ENCODE measurements at places on chromosomes 12 and 14. TPM values are rescaled to one million over a fixed set of nuclear protein-coding genes. Genes with fewer than 3 reads are reported as not detected.

The C14orf180 gene
- total RNA-seq: not detected

The CLEC4E gene
- not detected for total RNA-seq

The FOXG1 gene
- total RNA-seq: not detected

The P2RX7 gene
- 6.6 TPM for total RNA-seq

The SERPINA10 gene
- not detected for total RNA-seq

The SAMD4A gene
- total RNA-seq: 2.7 TPM

The EIF2S1 gene
- 233 TPM for total RNA-seq

GRCh38 chr12:50268482-50268881 lies 14.8 kb downstream of the LIMA1 start:
- no peak for DNase-seq

- no peak for DNase-seq
Observed at GRCh38 chr14:69581316-69581935, 6.8 kb upstream of the CCDC177 start.

DNA sequence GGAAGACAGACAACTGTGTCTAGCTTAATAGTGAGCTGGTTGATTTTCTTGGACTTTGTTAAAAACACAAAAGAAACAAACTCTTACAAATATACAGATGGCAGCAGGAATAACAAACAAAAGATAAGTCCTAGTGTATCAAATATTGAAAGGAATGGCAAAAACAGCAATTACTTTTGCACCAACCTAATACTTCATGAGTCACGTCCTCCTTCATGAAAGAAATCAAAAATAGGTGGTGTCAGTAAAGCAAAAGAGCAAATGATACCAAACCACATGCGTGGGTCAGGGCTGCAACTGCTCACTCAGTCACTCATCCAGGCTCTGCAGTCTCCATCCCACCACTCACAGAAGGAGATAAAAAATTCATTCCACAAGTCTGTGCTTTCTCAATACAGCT lies 11.8 kb downstream of the ATG14 start:
- DNase-seq: peak; percentile 26

DNA sequence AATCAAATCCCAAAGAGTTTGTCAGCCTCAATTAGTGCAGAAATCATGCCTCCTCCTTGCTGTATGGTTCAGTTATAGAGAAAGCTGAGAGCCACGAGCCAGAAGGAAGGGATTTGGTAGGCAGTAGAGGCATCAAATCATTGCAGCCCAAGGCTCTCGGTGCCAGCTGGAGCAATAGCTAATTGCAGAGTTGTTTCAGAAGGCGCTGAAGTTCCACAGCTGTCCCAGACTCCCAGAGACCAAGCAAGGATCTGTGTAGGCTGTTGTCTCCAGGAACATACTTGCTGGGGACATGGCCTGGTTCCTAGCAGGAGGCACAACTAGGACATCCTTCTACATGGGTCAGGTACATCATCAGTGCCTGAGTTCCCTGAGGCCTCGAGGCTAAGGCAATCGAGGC lies 80.4 kb upstream of the WSCD2 start:
- DNase-seq: no peak

DNA sequence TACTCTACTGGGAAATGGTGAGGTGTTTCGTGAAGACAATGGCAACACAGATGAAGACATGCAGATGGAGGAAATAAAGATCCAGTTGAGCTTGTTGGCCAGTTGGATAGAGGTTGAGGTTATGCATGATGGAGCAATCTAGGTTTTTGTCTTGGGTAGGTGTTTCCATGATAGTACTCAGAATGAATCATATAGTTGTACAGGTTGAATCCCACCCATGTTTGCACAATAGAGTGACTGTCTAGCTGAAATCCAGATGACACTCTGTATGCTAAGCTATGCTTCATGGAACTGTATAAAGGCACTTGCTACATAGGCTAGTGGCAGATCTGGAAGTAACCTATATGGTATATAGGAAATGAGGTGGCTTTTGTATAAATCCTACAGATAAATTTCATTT lies 264.9 kb downstream of the NAV3 start:
- DNase-seq: no peak

GRCh38 chr12:67482751-67483661 lies 165.5 kb upstream of the DYRK2 start:
- peak; percentile 86 for DNase-seq

DNA sequence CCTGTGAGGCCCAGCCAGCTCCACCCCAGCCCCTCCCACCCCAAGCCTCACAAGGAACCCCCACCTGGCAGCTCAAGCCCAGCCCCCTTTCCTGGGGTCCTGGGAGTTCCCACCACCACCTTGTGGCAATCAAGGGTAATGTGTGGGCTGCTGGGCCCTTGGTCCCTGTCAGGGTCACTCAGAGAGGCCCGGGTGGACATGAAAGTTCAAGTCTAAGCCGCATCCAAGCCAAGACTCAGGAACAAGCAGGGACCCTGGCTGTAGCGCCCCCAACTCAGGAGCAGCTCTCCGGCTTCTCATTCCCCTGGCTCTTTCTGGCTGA lies 106.4 kb upstream of the C14orf180 start:
- DNase-seq: no peak

DNA sequence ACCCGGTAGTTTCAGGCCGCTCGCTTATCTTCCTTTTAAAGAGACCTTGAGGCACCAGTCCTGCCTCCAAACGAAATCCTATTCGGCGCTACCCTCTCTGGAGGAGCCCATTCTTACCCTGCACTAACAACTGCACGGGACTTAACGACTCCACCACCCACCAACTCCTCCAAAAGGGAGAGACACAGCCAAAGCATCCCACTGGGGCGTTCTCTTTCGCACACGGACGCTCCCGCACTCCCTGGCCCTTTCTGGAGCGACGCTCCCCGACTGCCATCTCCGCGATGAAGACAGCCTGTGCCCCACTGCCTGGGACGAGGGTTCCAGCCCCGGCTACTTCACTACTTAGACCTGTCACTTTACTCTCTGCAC lies 650 bp downstream of the GALC start:
- no peak for DNase-seq

GRCh38 chr12:75798136-75798926 lies 233.2 kb downstream of the PHLDA1 start:
- DNase-seq: no peak

- DNase-seq: peak; percentile 62
Observed at GRCh38 chr12:48165089-48165981, 8.0 kb upstream of the ASB8 start.

- DNase-seq: no peak
Observed at GRCh38 chr12:81588235-81589008, 170.7 kb downstream of the PPFIA2 start.

DNA sequence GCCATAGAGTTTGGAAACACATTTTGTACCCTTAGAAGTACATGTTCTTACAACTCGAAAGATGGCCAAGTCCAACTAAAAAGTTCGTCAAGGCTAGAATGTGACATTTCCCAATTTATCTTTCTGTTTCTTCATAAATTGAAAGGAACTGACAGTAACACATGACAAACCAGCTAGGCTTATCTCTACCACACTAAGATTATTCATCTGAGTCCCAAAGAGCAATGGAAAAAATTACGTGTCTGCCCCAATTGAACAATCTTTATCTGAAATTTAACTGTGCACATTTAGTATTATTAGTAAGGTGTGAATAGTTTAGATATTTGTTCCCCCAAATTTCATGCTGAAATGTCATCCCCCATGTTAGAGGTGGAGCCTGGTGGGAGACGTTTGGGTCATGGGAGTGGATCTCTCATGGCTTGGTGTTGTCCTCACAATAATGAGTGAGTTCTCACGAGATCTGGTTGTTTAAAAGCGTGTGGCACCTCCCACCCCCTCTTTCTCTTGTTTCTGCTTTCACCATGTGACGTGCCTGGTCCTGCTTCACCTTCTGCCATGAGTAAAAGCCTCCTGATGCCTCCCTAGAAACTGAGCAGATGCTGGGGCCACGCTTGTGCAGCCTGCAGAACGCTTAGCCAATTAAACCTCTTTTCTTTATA lies 13.3 kb downstream of the CPM start:
- peak; percentile 59 for DNase-seq

- no peak for DNase-seq
Observed at GRCh38 chr12:90399357-90399756, 555.6 kb downstream of the CCER1 start.

GRCh38 chr12:65602253-65602609 lies 222.1 kb upstream of the HMGA2 start:
- no peak for DNase-seq

DNA sequence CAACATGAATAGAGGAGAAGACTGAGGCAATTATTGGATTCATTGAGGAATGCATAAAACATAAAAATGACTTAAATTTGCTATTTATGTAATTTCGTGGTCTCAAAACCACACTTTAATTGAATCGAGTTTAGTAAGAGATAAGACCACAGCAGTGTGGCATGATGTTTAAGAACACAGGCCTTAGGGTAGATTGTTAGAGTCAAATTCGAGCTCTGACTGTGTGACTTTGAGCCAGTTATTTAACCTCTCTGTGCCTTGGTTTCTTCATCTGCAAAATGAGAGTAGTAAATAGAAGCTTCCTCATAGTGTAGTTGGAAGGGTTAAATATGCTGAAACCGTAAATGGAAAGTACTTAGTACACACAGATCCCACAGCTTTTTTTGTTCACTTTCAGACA lies 9.3 kb upstream of the SSTR1 start:
- no peak for DNase-seq

GRCh38 chr12:18754124-18754707 lies 16.3 kb downstream of the CAPZA3 start:
- no peak for DNase-seq

Measured in activated CD4-positive, alpha-beta T cell treated with anti-CD3 and anti-CD28 coated beads for 36 hours (primary cell).